ENCODE measurements at places on chromosomes 11 and 22.

DNA sequence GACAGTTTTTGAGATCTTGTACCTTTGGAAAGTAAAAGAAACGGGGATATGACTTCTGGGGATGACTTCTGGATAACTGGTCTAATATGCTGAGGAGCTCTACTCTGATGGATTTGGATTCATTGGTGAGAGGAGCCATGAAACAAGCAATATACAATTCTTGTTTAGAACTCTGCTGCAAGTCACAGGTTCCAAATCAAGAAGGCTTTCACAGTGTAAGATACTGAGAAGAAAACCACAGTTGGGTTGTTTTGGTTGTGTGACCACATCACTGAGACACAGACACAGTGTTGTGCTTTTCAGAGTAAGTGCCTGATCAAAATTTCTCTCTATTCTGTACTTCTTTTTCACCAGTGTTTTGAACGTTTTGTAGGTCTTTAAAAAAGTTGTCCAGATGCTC is 13.1 kb upstream of the UCP2 start:
- no peak for DNase-seq

DNA sequence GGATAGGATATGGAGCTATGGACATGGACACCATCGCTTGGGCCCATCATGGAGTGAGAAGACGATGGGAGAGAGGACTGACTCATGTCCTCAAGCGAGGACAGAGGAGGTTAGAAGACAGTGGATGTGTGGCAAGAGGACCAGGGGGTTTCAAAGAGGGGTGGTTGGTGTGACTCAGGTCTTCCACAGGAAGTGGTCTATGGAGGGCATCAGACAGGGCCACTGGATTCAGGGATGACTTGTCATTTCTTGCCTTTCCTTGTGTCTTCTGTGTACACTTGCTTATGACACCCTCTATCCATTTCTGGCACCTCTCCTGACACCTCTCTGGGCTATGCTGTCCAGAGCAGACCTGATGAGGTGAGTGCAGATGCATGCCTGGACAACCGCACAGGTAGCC is 115.4 kb downstream of the OSBP2 start:
- DNase-seq, result no peak

DNA sequence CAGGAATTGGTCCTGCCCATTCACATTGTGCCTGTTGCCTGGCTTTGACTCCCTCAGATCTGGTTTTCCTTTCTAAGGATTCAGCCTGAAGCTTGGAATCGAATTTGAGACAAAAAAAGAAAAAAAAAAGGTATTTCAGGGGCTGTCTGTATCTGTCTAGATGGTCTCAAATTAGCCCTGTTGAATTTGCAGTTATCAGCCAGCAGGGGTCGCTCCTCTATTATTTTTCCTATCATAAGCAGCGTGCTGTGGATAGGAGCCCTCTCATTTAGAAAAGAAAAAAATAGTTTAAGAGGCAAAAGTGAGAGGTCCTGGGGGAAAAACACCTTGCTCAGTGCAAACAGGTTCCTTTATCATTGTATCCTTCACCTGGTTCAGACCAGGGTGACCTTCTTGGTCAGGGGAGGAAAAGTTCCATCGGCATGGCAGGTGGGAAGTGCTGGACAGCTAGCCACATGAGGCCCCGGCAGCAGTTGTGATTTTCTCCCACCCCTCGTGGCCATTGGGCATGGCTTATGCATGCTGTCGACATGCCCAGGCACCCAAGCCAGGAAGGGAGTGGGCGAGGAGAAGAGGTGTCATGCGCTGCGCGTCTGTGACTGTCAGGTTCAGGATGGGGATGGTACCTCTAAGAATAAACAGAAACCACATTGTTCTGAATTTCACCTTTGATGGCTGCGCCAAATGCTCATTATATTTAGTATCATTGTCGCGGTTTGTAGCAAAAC is 13.1 kb downstream of the OR5AK2 start:
- DNase-seq, result no peak

- no peak for DNase-seq
Measured at GRCh38 chr11:47924184-47924691, 56.1 kb upstream of the PTPRJ start.

All from stimulated activated CD4-positive, alpha-beta T cell treated with anti-CD3 and anti-CD28 coated beads, Interleukin-15, amount 100 ng/mL, for 48 hours (primary cell).